ENCODE measurements at places on chromosomes 5 and 9.
A peak's percentile ranks its signal among the peaks of the same experiment; 100 is the strongest.

DNA sequence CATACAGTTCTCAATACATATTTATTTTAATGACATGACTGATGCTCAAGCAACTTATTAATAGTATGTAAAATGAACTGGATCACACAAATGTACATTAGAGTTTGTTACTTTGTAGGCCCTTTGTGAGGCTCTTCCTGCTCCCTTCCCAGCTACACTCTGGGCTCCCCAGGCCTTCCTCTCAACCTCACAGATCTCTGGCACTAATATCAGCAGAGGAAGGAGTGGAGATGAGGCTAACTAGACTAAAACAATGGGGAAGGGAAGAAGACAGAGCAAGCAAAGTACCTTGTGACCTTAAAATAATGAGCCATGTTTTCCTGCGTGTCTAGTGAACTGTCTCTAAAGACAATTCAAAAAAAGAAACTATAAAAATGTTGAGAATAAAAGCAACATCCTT is 30.3 kb upstream of the TEK start:
- DNase-seq = no peak

- no peak for DNase-seq
Measured at GRCh38 chr5:151448038-151448985, 909 bp downstream of the SLC36A1 start.

DNA sequence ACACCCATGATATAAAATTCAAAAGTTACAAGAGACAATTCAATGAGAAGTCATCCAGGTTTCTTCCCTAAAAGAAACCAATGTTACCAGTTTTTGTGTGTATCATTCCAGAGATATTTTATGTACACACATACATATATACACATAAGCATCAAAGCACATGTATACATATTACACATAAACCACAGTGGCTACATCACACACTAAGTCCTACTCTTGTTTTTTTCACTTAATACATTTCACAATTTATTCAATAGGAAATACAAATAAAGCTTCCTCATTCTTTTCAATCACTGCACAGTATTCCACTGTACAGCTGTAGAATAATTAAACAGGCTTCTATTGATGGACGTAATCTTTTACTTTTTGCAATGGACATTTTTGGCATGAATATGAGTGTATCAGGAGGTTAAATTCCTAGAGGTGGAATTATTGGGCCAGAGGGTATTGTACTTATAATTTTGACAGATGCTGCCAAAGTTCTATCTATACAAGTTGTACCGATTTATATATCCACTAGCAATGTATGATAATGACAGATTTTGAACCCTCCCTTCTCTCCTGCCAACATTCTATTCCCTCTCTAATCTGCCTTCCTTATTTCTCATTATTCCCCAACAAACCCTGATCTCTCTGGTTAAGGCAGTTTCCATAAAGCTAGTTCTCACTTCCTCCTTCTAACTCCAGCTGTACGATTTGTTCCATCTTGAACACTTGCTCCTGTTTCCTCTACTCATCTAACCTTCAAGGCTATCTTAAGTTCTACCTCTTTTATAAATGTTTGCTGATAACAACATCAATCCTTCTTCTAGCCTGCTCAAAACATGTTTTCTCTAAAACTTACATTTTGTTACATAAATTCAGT is 35.2 kb downstream of the MRPS27 start:
- no peak for DNase-seq

- DNase-seq = no peak
Measured at GRCh38 chr5:123209502-123210027, 120.5 kb downstream of the PRDM6 start.

GRCh38 chr5:161299053-161299452 is 247.5 kb downstream of the GABRB2 start:
- DNase-seq = no peak

DNA sequence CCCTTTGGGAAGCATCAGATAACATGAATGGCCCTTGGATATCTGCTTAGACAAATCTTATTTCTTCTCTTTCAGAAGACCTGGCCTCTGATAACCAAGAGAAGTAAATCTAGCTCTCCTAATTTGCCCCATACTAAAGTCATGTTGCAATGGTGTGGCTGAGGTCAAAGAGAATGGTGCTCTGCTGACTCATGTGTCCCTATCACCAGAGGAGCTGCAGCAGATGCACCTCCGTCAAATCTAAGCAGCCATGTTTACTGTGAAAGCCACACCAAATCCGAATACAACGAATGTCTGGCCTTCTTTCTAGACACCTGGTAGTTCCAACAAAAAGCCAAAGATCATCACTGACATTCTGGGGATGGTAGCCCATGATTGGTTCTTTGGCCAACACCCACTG is 23.2 kb downstream of the RETREG1 start:
- DNase-seq = no peak

- peak; percentile 75 for DNase-seq
Measured at GRCh38 chr9:74951725-74952151, 974 bp downstream of the C9orf40 start.

- DNase-seq = no peak
Measured at GRCh38 chr5:107813559-107813958, 142.8 kb upstream of the EFNA5 start.

DNA sequence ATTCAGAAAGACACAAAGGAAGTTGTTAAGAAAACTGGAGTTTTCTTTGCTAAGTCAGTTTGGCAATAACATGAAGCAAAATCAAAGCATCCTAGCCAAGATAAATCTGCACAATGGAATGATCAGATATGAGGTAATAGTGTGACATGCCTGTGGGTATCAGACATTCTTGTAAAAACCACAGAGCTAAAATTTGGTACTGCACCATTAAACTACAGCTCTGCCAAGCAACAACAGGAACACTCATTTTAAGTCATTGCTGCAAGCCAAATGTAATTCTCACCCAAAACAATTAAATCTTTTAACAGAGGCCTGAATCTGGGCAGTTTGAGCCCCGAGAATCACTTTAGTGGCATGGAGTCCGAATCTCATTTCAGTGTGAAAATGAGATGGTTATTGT is 96.6 kb downstream of the VCAN start:
- no peak for DNase-seq

- DNase-seq = no peak
Measured at GRCh38 chr5:107519900-107520354, 150.8 kb downstream of the EFNA5 start.

- peak; percentile 69 for DNase-seq
Measured at GRCh38 chr5:67156976-67157583, 39.5 kb downstream of the CD180 start.

GRCh38 chr5:137486707-137487106 is 12.4 kb downstream of the SPOCK1 start:
- no peak for DNase-seq

GRCh38 chr9:7328453-7328852 is 471.1 kb downstream of the DMAC1 start:
- no peak for DNase-seq

DNA sequence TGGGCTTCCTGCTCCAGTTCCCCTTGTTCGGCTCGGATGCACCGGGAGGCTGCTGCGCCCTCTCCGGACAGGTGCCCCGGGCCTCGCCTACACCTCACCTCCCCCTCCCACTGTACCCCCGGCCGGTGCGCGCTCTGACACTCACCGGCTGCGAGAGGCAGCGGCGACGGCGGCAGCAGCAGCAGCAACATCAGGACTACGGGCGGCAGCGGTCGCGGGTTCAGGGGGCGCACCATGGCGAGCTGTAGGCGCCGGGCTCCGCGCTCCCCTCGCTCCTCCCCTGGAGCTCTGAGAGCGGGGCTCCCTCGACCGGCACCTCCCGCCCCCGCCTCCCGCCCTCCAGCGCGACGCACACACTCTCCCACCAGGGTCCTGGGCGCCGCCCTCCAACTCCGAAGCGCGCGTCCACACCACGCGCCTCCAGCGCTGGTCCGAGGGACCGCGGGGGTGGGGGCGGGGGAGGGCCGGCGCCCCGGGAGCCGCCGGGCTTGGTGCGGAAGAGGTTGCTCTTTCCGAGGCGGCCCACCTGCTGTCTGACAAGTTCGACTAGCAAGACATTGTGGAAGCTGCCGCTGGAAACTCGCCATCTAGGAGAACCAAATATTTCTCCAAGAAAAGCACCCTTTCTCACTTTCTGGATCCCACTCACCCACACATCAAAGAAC is at the start of gene GFRA3:
TSS of gene GFRA3 (minus strand) at position 433 of the 665 bp plus-strand sequence. CDS start at position 236, 197 bp downstream.
- peak; percentile 12 for DNase-seq

GRCh38 chr5:23461576-23461975 is 45.8 kb upstream of the PRDM9 start:
- no peak for DNase-seq

DNA sequence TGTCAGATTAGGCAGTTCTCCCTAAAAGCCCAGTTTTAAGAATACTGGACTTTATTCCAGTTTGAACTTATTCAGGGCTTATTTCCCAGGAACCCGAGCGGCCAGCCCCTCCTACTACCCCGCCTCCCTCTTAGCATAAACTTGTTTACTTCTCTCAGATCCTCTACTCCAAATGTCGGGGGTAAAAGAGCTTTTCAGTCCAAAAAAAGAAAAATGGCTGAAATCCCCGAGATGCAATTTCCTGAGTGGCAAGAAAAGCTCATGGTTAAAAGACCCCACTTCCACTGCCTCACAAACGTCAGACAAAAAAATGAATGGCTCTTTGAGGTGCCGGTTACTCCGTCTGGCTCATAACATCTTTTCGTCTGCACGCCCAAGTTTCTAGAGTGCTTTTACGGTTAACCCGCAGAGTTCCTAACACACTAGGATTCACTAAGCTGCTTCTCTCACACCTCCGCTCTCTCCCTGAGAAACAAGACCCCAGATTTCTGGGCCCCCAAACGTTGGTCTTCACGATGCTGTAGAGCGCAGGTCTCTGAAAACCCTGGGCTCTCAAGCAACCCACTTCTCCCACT is 402 bp downstream of the BRD8 start:
- DNase-seq = peak; percentile 33

DNA sequence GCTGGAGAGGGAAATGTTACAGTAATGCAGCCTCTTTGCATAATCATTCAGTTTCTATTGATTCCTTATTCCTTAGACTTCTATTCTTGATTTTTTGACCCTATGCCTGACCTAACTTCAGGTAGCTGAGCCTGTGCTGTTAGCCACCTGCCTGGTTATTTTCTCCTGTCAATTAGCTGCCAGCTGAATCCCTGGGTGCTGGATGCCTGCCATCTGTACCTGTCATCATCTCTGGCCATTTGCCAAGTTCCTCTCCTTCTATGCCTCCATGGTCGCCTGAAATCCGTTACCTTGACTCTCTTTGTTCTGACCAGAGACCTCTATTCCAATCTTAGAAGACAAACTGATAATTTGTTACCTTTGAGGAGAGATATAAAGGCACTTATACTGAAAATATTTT is 178.3 kb downstream of the CAVIN4 start:
- no peak for DNase-seq

GRCh38 chr5:166045961-166046360 is 2245.5 kb upstream of the WWC1 start:
- no peak for DNase-seq

DNA sequence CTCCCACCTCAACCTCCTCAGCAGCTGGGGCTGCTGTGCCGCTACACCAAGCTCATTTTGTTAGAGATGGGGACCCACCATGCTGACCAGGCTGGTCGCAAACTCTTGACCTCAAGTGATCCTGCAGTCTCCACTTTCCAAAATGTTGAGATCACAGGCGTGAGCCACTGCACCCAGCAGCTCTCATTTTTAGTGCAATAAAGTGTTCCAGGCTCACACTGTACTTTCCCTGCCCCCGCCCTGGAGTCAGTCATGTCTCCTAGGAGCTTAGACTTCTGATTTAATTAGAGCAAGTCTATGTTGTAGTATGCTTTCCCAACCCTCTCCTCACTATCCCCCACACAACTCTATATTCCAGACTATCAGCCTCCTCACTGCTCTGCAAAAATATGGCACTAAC is 238.0 kb upstream of the ACTBL2 start:
- no peak for DNase-seq

- DNase-seq = no peak
Measured at GRCh38 chr9:74006935-74007334, 490.2 kb upstream of the RORB start.

DNA sequence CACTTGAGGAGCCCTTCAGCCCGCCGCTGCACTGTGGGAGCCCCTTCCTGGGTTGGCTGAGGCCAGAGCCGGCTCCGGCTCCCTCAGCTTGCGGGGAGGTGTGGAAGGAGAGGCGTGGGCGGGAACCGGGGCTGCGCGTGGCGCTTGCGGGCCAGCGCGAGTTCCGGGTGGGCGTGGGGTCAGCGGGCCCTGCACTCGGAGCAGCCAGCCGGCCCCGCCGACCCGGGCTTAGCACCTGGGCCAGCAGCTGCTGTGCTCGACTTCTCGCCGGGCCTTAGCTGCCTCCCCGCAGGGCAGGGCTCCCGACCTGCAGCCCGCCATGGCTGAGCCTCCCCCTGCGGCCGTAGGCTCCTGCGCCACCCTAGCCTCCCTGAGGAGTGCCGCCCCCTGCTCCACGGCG is 6.2 kb upstream of the SHB start:
- no peak for DNase-seq

DNA sequence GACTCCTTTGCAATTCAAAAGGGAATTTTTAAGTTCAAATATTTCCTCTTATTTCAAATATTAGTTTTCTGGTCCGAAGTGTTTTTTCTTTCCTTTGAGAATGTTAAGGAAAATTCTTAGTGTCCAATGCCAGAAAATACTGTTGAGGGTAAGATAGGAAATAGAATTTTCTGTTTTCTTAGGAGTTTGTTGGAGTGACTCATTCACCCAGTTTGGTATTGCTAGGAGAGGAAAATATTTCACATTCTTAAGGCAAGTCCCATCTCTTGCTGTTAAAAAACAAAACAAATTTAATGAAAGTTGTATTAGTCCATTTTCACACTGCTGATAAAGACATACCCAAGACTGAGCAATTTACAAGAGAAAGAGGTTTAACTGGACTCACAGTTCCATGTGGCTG is 349.2 kb upstream of the ADAMTSL1 start:
- DNase-seq = no peak

GRCh38 chr5:168132241-168132641 is 159.2 kb upstream of the WWC1 start:
- no peak for DNase-seq

GRCh38 chr9:133737774-133738639 is at the start of gene SARDH:
Gene SARDH (minus strand): TSS chr9:133738352. CDS start chr9:133734173, 4,179 bp downstream.
- peak; percentile 64 for DNase-seq
